ENCODE measurements at places on chromosomes 1 and 21.

DNA sequence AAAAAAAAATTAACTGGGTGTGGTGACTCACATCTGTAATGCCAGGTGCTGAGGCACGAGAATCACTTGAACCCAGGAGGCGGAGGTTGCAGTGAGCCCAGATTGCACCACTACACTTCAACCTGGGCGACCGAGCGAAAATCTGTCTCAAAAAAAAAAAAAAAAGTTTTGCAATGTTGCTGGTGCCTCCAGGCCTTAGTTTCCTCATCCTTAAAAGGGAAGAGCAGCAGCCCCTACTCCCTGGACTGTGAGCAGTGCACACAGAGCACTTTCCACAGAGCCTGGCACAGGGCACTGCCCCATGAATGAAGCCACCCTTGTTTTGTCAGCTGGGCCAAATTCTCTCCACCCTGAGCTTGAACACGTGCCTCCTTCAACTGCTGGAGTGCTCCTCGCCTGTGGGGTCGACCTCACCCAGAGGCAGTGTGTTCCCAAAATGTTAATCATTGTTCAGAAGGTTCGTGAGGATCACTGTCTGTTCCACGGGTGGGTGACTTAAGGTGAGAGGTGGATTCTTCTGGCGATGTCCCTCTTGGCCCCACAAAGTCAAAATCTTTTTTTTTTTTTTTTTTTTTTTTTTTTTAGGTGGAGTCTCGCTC is 152.1 kb upstream of the TMEM51 start:
- no peak for DNase-seq

GRCh38 chr1:19730793-19731192 is 66.1 kb downstream of the HTR6 start:
- DNase-seq = no peak

GRCh38 chr1:103162360-103162759 is 54.0 kb upstream of the COL11A1 start:
- DNase-seq = no peak

GRCh38 chr1:15884477-15884876 is 37.0 kb downstream of the SPEN start:
- DNase-seq = no peak

DNA sequence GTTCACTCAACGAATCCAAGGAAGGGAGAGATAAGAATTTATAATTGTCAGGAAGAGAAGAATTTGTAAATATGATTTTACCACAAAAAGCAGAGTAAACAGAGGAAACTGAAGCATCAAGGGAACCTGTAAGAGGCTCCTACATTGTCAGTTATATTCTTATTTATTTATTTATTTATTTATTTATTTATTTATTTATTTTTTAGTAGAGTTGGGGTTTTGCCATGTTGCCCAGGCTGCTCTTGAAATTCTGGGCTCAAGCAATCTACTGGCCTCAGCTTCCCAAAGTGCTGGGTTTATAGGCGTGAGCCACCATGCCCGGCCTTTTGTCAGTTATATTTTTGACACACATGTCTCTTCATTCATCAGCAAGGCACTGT is 47.1 kb downstream of the FCRL3 start:
- DNase-seq = no peak

- DNase-seq = no peak
Measured at GRCh38 chr1:238485057-238485911, 594.6 kb upstream of the ZP4 start.

DNA sequence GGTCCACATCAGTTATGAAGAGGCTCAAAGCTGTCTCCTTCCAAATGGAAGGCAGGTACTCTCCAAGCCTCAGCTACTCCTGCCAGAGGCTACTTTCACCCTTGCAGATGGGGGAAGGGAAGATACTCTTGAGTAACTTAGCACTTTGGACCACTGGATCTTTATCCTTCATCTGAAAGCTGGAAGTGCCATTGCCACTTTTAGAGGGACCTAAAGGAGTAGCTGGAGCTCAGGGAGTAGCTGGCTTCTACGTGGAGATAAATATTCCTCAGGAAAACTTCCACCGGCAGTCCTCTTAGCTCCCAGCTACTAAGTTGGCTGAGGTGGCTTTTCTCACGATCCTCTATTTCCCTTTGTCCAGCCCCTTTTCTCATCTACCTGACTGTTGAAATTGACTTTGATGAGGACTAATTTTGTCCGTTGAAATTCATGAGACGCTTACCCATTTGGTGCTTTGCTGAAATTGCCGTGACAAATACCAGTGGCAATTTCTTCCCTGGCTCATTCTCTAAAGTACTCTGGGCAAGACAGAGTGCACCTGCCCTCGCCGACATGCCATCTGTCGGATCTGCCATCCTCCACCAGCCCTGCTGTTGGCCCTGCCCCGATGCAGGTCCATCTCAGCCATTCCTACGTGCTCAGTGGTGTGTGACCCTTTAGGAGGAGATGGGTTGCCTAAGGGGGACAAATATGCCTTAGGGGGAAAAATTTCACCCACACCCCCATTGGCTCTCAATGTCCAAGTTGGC is 13.6 kb downstream of the IGSF21 start:
- no peak for DNase-seq

GRCh38 chr1:27885621-27886352 is 13.4 kb downstream of the THEMIS2 start:
- no peak for DNase-seq

- DNase-seq = no peak
Measured at GRCh38 chr1:200907611-200908097, 13.0 kb downstream of the INAVA start.

GRCh38 chr1:55118651-55119329 is 79.4 kb downstream of the PCSK9 start:
- no peak for DNase-seq

GRCh38 chr1:17629460-17629859 is 90.0 kb downstream of the ARHGEF10L start:
- DNase-seq = no peak

DNA sequence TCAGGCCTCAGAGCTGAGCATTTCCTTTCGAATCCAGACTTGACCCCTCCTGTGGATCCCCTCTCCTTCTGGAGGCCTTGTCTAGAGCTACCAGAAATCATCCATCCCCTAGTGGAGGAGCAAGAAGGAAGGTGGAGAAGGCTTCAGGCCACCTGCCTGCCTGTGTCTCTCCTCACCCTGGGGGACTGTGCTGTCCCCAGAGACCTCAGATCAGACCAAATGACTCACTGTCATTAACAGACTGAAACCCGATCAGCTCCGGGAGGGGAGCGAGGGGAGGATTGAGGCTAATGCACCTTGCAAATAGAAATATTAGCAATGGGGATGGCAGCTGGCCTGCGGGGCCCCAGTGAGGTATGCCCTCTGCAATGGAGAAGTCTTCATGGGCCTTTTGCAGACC is 2.1 kb downstream of the MYBPH start:
- DNase-seq = no peak

DNA sequence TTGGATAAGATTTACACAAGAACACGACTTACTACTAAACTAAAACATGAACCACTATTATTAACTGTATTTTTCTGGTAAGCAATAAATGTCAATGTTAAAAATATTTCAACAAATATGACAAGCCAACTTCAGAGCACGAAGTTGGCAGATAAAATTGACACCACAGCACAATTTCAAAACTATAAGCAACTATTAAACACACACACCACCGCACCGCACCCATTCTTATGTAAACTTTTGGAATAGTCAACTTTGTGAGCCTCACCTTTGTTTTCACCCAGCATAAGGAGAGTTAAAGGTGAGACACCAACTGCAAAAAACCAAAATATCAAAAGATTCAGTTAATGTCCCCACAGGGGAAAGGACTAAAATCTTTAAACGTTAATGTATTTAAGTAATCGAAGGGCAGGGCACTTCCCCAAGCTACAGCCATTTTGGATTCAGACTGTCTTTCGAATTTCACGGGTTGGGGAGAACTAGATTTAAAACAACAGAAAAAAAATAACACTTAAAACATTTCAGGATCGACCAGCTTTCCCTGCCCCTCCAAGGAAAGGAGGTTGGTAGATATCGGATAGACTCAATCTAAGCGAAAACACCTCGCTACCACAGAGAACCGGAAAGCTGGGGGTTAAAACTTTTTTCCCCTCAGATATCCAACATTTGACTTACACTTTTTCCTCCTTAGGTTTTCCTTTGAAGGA is 872 bp downstream of the GPBP1L1 start:
- DNase-seq = no peak

DNA sequence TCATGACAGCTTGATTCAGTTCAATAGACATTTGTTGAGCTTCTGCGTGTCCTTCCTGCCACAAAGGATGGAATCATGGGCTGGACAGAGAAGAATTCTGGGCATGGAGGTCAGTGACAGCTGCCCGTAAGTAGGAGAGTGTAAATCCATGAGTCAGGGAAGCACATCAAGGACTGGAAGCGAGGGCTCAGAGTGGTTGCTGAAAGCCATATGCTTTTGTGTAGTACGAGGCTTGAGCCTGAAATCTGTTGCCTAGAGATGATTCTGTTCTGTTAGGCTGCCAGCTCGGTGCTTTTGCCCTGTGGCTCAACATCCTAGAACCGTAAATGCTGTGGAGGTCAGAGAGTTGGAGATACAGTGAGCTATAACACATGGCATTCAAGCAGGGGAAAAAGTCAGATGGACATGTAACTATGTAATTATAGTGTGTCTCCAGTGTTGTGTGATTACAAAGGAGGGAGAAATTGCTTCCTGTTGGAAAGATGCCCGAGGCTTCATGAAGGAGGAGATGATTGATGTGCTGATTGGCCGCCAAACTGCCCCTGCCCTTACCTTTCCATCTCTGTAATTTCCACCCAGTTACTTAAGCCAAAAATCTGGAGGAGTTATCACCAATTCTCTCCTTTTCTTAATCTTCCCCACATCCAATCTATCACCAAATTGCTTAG is 92.8 kb upstream of the CACNA1E start:
- no peak for DNase-seq

- no peak for DNase-seq
Measured at GRCh38 chr21:38965241-38965640, 159.5 kb downstream of the ETS2 start.

DNA sequence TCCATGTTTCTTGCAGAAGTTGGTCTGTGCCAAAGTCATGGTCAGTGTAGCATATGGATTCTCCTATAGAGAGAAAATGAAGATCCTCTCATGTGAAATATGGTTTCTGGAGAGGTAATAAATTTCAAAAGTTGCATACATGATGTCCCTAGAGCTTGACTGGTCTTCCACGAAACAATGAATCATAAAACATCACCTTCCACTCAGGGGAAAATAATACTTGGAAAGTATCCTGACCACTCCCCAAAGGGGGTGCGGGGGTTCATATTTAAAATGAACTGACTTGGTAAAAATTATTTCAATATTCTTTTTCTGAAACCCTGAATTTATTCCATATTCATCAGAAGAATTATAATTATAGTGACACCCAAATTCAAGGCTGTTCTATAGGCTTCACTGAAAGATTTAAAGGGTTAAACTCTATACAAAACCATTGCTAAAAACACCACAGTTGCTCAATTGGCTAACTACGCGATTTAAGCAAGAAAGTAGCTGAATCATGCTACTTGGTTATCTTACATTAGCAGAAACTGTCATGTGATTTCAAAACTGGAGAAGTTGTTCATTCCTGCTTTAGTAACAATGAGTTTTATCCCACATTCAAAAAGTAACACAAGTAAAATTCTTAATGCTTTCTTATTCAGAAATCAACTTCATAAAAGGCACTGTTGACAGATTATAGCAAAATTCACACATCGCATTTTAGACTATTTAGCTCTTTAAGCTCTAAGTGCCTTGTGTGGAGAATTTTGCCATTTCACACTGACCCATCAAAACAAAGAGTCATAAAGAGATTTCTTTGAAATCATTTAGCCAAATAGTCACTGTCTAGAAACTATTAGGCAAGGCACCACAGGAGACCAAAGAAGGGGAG is 5.3 kb downstream of the CREG1 start:
- no peak for DNase-seq
